GM06990 (cell line): ENCODE measurements at places on chromosomes 11 and 22.

DNA sequence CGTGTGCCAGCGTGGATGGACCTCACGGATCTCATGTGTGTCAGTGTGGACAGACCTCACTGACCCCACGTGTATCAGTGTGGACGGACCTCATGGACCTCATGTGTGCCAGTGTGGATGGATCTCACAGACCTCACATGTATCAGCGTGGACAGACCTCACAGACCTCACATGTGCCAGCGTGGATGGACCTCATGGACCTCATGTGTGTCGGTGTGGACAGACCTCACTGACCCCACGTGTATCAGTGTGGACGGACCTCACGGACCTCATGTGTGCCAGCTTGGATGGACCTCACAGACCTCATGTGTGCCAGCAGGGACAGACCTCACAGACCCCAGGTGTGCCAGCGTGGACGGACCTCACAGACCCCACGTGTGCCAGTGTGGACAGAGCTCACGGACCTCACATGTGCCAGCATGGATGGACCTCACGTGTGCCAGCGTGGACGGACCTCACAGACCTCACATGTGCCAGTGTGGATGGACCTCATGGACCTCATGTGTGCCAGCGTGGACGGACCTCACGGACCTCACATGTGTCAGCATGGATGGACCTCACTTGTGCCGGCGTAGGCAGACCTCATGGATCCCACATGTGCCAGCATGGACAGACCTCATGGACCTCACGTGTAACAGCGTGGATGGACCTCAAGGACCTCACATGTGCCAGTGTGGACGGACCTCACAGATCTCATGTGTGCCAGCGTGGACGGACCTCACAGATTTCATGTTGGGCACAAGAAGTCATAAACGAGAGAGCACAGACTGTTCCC lies 18.2 kb downstream of the TTLL8 start:
- DNase-seq, result no peak

GRCh38 chr11:15650105-15650938 lies 535.6 kb downstream of the INSC start:
- peak; percentile 80 for DNase-seq

- no peak for DNase-seq
Observed at GRCh38 chr11:63961608-63962412, 12.6 kb upstream of the COX8A start.

DNA sequence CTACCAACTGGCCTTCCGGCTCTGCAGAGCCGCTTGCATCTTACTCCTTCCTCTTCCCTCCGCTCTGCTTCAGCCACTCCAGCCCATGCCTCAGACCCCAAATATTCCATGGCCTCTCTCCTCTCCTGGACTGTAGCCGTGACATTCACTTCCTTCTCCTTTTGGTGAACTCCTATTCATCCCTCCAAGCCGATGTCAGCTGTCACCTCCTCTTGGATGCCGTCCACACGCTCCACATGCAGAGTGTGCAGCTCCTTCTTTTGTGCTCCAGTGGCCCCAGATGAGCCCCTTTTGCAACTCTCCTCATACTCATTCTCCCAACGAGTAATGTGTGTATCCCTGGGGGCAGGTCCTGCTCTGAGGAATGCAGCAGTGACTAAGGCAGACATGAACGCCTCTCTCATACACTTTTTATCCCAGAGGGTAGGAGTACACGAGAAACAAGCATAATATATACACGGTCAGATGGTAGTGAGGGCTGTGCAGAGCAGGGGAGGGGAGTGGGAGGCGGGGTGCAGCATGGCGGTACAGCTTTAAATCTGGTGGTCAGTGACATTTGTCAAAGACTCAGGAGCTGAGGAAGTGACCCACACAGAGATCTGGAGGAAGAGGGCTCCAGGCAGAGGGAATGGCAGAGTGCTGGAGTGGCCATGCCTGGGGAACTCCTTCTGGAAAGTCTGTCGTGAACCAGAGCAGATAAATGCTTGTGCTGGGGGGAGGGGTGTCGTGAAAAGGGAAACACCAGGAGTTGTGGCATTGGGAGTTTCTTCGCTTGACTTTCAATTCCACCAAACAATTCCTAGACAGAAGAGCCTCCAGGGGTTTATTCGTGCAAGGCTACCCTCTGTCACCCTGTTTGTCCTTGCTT lies 83.8 kb upstream of the ATXN10 start:
- no peak for DNase-seq

GRCh38 chr22:17431179-17431578 lies 61.9 kb downstream of the CECR2 start:
- DNase-seq, result no peak

- no peak for DNase-seq
Observed at GRCh38 chr11:126383339-126384335, 28.2 kb downstream of the ST3GAL4 start.

GRCh38 chr11:128297805-128298204 lies 289.6 kb downstream of the ETS1 start:
- no peak for DNase-seq

DNA sequence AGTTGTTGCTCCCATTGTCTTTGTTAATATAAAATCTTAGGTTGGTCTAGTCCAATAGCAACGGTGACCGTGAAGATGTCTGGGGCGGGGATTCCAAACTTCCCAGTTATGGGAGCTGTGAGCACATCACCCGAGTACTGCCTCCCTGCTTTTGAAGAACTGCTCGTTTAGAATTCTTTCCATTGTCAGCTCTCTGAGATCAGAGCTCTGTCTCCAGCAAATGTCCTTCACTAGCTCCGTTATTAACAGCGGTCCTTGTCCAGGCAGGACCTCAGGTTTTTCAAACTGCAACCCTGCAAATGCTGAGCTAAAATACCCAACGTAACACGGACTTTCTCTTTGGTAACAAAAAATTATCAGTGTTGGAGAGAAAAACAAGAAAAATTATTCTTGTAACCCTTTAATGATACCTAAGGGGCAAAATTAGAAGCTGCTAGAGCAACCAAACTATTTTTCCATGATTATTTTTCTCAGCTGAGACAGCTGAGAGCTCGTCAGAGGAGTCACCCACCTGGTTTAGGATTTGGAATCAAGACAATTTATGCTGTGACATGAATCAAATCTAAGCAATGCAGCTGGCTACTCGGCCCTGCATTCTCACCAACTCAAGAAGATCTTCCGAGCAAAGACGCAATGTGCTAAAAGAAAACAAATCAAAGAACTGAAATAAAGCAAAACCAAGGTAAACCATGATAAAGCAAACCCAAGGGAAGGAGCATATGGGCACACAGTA lies 15.1 kb upstream of the EFCAB6 start:
- no peak for DNase-seq

DNA sequence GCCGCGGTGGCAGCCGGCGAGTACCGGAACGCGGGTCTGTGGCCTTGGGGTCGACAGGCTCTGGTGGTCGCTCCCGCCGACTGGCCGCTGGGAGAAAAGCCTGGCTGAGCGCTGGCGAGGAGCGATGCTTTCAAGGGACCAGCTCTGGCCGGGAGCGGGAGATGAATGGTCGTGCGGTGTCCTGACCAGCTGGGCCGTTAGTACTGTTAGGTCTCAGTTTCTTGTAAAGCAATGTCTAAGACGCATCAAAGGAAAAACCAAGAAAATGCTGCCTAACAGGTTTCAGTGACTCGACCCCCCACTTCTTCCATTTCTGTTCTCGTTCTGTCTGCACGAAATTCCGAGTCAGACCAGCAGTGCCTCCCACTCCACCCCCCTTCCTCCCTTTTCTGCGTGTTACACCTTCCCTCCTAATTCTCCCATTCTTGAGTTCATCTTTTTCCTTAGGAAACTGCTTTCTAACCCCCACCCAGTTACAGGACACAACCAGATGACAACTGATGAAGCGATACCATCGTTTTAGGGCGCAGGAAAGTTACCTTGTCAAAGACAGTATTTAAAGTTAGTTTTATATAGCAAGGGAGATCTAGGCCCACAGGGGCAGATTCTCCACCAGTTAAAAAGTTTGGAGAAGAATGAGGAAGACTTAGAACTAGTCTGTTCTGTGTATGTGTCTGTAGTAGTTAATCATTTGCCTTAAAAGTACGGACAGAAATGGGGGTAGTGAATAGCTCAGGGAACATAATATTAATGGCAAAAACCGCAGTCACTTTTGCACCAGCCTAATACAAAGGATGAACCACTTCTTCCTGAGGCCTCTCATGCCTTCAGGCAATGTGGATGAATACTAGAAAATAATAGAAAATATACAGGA lies 1.0 kb downstream of the CUL5 start:
- DNase-seq, result no peak

DNA sequence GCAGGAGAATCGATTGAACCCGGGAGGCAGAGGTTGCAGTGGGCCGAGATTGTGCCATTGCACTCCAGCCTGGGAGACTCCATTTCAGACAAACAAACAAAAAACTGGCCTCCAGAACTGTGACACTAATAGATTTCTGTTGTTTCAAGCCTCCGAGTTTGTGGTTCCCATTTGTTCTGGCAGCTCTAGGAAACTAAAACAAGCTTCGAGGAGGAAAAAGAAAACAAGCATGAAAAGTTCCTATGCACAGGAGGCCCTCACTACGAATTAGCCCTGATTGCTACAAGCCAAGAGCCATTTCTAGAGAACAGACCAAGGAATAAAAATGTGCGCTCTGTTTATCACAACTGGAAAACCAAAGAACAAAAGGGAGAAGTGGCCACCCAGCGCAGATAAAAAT lies 47.8 kb upstream of the SHANK2 start:
- no peak for DNase-seq

GRCh38 chr11:67199751-67200150 lies 66.5 kb upstream of the GRK2 start:
- no peak for DNase-seq
